Aorta (tissue), 5 donors: ENCODE measurements at places on chromosomes 2 and 18. TPM values are rescaled to one million over a fixed set of nuclear protein-coding genes. Genes with fewer than 3 reads are reported as not detected.

GRCh38 chr2:72898585-72898906 lies 11.3 kb downstream of the SPR start:
- no peaks in the 10 kb centered on the region for H3K27me3 ChIP-seq
- H3K36me3 ChIP-seq = no peaks in the 10 kb centered on the region
- no peaks in the 10 kb centered on the region for H3K4me1 ChIP-seq
- no peak overlapping the region for H3K4me3 ChIP-seq

GRCh38 chr2:164755952-164756351 lies 85.7 kb downstream of the COBLL1 start:
- H3K4me1 ChIP-seq = peaks cover 5% of the 10 kb centered on the region
- DNase-seq = no peak
- no peak overlapping the region for H3K4me3 ChIP-seq
- no peak overlapping the region for H3K27ac ChIP-seq
- no peaks in the 10 kb centered on the region for H3K27me3 ChIP-seq
- no peaks in the 10 kb centered on the region for H3K36me3 ChIP-seq

DNA sequence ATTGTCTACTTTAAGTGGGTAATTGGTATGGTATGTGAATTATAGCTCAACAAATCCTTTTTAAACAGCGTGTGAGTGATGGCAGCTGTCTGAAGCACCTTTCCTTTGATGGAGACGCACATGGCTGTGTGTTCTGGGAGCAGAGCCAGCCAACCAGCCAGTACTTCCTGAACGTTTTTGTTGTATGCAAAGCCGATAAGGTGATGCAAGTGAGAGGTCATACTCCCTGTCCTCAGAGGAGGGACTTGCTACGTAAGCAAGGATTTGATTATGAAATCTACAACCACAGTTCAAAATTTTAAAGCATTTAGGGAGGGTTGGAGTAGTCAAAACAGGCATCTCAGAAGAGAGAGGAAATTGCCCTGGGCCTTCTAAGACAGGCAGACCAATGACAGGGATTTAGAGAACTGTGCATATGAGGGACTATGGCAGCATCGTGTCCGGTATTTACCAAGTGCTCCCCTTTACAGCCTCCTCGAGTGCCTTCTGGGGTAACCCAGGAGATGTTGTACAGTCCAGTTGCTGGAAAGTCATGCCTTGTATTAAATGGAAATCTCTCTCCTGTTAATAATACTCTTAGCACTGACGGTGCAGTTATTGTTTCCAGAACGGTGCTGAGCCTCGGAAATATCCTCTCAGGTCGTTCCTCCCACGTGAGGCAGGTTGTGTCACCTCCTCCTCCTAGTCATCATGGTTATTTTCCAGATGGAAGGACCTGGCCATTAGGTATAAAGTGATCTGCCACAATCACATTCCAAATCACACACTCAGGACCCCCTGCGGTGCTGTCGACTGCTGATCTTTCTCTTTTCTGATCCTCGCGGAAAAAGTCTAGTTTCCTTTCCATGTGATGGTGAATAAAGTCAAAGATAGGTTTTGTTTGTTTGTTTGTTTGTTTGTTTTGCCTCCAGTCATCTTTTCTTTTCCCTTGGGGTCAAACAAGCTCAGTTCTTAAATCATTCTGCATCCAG lies 28.4 kb downstream of the ARHGEF4 start:
- H3K27ac ChIP-seq = no peak overlapping the region
- H3K36me3 ChIP-seq = no peaks in the 10 kb centered on the region
- no peaks in the 10 kb centered on the region for H3K4me1 ChIP-seq
- no peak overlapping the region for H3K4me3 ChIP-seq
- no peaks in the 10 kb centered on the region for H3K27me3 ChIP-seq
- peak; percentile 12 for DNase-seq

- no peaks in the 10 kb centered on the region for H3K36me3 ChIP-seq
- no peaks in the 10 kb centered on the region for H3K27me3 ChIP-seq
- peak; percentile 68 for DNase-seq
Measured at GRCh38 chr2:20216130-20217025, 8.6 kb downstream of the SDC1 start.

GRCh38 chr2:28687171-28687570 lies 64.5 kb upstream of the PPP1CB start:
- no peak for DNase-seq
- no peak overlapping the region for H3K4me3 ChIP-seq
- H3K4me1 ChIP-seq = peaks cover 3% of the 10 kb centered on the region
- H3K27me3 ChIP-seq = no peaks in the 10 kb centered on the region

- H3K4me3 ChIP-seq = no peak overlapping the region
- no peaks in the 10 kb centered on the region for H3K4me1 ChIP-seq
- H3K36me3 ChIP-seq = no peaks in the 10 kb centered on the region
- H3K27ac ChIP-seq = no peak overlapping the region
- H3K27me3 ChIP-seq = no peaks in the 10 kb centered on the region
Measured at GRCh38 chr18:42268186-42268725, 313.2 kb downstream of the PIK3C3 start.

GRCh38 chr18:38186491-38186890 lies 620.9 kb upstream of the CELF4 start:
- H3K27me3 ChIP-seq = no peaks in the 10 kb centered on the region
- H3K4me3 ChIP-seq = no peak overlapping the region
- no peaks in the 10 kb centered on the region for H3K4me1 ChIP-seq
- H3K36me3 ChIP-seq = no peaks in the 10 kb centered on the region
- no peak for DNase-seq
- no peak overlapping the region for H3K27ac ChIP-seq

SAG gene
- total RNA-seq = not detected

DNA sequence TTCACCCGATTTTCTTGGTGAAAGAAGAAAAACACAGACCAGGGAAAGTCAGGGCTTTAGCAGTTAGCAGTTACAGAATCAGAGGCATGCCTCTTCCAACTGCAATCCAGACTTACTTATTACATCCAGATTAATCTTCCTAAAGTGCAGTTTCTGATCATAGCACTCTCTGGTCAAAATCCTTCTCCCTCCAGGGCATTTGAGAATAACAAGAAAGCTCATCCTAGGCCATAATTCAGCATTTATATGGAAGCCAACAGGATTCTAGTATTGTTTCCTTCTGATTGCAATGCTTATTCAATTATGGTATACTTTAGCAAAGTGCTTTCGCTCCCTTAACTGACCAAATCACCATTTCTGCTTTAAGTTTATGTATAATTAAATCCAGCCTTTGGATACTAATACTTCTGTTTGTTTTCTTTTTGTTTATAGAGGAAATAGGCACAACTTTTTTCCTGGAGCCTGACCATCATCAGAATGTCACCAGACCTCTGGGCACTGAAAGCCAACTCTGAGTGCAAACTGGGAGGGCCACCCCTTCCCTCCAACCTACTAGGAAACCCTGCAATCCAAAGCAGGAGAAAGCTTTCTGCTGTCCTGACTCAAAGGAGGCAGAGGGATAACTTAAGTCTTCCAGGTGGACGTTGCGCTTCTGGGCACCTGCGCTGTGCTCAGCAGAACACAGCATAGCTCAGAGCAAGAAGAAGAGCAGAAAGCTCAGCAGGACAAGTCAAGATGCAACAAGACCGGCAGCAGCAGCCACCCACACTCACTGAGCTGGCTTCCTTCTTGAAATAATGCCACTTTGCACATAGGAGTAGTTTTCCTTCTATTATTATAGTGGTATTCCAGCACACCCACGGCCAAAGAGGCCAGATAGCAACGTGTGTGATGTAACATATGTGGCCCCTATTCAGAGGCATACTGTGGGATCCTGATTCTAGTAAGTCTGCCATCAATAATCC lies 99.3 kb downstream of the STK39 start:
- no peaks in the 10 kb centered on the region for H3K4me1 ChIP-seq
- H3K27me3 ChIP-seq = no peaks in the 10 kb centered on the region
- no peak overlapping the region for H3K27ac ChIP-seq

- no peak overlapping the region for H3K4me3 ChIP-seq
- no peak for DNase-seq
- H3K4me1 ChIP-seq = no peaks in the 10 kb centered on the region
- H3K27ac ChIP-seq = no peak overlapping the region
- H3K27me3 ChIP-seq = no peaks in the 10 kb centered on the region
Measured at GRCh38 chr2:143633419-143633818, 504.2 kb downstream of the ARHGAP15 start.

DNA sequence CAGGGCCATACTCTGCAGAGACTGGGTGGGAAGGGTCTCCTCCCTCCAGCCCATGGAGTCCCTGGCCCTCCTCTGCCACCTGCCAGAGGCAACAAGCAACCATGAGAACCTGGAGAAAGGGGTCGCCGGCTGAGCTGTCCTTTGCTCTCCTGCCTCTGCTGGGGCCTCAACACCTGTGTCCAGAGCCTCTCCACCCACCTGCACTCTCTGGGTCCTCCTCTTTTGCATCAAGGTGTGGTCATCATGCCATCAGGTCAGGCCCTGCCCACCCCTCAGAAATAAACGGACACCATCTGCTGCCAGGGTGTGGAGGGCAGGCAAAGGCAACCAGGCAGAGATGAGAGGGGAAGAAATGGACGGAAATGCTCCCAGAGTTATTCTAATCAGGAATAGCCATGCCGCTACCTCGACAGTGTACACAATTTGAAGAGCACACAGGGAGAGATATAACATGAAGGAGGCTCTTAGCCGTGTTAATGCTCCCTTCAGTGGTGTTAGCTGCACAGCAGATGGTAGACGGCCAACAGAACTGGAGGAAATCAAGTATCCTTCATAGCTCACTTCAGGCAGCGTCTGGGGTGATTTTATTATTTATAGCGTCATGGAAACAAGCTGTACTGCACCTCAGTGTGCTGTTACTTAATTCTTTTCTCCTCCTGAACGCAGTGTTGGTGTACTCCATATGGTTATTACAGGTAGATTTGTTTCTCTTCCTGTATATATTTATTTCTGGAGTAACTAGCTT lies 247.9 kb downstream of the TSN start:
- no peak overlapping the region for H3K27ac ChIP-seq
- no peak for DNase-seq
- no peaks in the 10 kb centered on the region for H3K36me3 ChIP-seq
- H3K27me3 ChIP-seq = no peaks in the 10 kb centered on the region

DNA sequence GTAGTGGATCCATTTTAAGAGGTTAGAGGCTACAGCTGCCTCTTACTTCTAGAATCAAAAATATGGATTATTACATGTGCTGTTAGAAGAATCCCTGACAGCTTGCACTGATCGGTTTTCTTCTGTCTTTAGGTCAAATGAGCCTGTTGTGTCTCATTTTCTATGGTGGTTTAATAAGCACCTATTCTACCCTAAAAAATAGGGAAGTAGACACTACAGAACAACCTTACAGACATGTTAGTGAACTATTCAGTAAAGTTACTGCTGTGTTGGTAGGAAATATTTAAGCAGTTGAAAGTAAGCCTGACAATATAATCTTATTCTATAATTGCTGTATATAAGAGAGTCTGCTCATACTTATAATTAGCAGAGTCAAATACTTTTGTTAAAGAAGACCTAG lies 168.5 kb upstream of the NOSTRIN start:
- DNase-seq = no peak
- no peaks in the 10 kb centered on the region for H3K4me1 ChIP-seq
- no peak overlapping the region for H3K4me3 ChIP-seq
- no peaks in the 10 kb centered on the region for H3K36me3 ChIP-seq

- peak overlapping the region; percentile 23 for H3K27ac ChIP-seq
- no peaks in the 10 kb centered on the region for H3K36me3 ChIP-seq
- H3K27me3 ChIP-seq = no peaks in the 10 kb centered on the region
- peak; percentile 92 for DNase-seq
- peaks cover 1% of the 10 kb centered on the region for H3K4me1 ChIP-seq
Measured at GRCh38 chr2:239267288-239267951, 133.4 kb downstream of the HDAC4 start.

COLEC11 gene
- total RNA-seq = 1.7 TPM

GRCh38 chr2:176125772-176126054 lies 3.2 kb downstream of the HOXD9 start:
- no peak overlapping the region for H3K27ac ChIP-seq
- no peaks in the 10 kb centered on the region for H3K27me3 ChIP-seq
- H3K36me3 ChIP-seq = no peaks in the 10 kb centered on the region

SRD5A2 gene
- not detected for total RNA-seq

ALKAL2 gene
- 14.3 TPM for total RNA-seq

TPO gene
- 11.1 TPM for total RNA-seq

- no peaks in the 10 kb centered on the region for H3K27me3 ChIP-seq
- H3K27ac ChIP-seq = peak overlapping the region; percentile 51
Measured at GRCh38 chr2:175167076-175167791, 769 bp downstream of the ATF2 start.

CD207 gene
- 0.78 TPM for total RNA-seq
